ENCODE measurements at places on chromosomes 1 and 21.

- no peak for DNase-seq
These were observed 7.0 kb downstream of the CAPZB start for GRCh38 chr1:19478322-19478721.

GRCh38 chr1:227903614-227904501 is 43.9 kb downstream of the WNT9A start:
- no peak for DNase-seq

GRCh38 chr1:100320311-100321099 is 31.8 kb upstream of the CDC14A start:
- no peak for DNase-seq

DNA sequence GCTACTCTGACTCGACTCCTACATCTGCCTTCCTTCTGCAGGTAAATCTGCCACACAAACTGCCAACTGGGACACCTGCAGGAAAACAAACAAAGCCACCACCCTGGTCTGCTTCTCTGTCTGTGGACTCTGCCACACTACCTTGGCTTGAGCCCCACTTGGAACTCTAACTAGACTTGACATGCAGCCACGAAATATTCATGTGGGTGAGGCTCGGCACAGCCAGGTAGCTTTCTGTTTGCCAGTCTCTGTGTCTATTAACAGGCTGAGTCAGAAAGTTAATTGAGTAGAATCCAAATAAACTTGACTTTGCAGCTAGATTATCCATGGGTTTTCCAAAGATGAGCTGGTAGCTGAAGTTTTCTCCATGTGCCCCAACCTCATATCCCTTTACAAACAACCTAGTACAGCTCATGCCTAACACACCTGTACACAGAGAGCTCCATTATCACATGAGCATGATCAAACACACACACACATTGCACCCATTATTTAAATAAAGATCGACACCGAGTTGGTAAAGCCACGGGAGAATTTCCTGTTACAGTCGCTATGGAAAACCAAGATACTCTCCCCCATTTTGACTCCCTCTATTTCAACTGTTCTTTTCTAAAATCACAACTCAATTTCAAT is 808 bp downstream of the C1orf116 start:
- DNase-seq, result peak; percentile 62

- DNase-seq, result no peak
These were observed 36.2 kb upstream of the FHAD1 start for GRCh38 chr1:15210651-15211375.

DNA sequence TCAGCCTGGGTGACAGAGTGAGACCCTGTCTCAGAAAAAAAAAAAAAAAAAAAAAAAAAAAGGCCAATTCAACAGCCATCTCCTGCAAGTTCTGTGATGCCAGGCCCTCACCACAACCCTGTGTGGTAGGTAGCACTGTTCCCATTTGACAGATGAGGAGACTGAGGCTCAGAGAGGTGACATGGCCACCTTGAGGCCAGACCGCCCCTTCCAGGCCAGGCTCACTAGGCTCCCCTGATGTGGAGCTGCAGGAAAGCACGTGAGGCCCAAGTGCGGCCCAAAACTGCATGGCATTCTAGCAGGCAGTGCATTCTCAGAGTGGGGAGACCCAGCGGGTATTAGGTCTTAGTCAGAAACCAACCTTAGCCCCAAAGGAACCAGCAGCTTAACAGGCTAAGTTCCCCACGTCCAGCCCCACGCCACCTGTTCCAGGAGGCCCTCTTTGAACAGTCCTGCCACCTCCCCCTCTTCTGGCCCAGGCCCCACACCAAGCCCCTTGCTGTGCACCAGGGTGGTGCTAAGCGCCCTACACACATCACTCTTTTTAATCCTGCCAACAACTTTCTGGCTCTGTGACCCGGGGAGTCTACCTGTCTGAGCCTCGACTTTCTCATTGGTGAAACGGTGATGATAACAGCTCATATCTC is 11.7 kb upstream of the ECE1 start:
- DNase-seq, result no peak

DNA sequence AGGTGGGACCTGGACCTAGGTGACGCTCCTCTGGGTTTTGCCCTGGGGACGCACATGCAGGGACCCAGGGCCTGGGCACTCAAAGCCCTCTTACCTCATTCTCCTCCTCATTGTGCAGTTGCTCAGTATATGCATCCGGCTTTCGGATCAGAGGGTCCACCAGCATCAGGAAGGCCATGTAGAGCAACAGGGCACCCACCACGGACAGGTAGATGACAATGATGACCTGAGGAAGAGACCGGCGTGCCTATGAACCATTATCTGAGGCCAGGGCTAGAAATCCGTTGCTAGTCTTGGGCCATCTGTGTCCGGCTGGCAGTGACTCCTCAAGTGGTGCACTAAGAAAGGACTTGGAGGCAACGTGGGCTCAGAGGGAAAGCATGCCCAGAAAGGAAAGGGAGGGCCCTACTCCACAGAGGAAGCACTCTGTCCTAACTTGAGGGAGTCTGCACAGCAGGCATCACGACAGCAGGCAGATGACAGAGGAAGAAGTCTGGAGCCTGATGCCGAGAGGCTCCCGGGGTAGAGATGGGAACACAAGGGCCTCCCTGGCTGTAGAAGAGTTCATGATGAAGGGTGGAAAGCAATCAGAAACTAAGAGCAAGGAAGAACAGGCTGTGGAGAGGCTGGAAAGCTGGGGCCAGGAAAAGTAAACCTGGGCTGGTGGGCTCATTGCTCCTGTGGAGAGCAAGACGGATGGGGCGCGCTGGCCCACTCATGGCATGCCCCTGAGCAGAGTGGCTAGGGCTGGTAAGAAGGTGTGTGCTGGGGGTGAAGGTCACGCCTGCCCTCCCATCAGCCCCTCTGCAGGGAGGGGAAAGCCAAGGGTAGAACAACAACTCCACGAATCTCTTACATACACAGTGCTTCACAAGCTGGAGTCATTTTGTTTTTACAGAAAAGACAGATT is 10.3 kb downstream of the TMEM9 start:
- DNase-seq, result no peak

DNA sequence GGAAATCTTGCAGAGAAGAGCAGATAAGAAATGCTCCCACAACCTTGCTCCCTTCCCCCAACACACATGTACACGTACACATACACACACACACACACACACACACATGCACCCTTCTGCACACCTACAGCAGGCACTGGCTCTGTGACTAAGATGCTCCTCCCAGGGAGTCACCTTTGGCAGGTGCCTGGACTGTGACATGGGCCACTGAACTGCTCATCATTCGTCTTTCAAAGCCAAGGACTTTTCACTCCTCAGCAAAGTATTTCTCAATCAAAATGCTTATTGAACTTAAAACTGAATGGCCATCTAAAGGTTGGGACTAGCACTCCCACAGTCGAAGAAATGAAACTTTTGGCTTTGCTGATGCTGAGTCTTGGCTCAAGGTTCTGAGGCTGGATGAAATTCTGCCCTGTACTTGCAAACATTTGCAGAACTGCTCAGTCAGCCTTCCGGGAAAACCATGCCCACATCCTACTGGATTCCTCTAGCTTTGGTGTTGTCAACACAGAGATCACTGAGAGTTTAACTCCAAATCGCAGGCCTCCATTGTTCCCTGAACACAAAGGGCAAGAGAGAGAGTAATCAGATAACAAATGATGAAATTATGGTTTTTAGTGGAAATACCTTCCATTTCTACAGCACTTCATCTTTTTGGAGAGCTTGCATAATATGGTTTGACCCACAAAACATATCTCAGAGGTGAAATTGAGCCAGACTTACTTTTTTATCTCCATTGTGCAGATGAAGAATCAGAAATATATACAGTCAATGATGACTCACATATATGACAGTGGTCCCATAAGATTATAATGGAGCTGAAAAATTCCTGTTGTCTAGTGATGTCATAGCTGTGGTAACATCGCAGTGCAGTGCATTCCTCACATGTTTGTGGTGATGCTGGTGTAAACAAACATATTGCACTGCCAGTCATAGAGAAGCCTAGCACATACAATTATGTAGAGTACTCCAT is 72.4 kb upstream of the BCAR3 start:
- no peak for DNase-seq

DNA sequence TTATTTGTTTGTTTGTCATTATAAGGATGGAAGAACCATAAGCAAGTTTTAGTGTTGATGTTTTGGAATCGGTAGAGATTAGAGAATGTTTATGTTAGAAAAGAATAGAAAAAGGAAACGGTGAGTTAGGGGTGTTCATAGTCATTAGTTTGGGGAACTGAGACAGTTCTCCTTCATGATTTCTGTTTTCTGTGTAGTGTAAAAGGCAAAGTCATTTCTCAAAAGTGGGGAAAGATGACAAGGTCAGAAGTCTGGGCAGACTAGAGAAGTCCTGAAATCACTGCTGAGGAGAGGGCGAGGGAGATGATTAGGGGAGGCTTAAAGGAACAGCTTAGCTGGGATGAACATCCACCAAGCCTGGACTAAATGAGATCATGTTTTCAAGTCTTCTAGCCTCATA is 498.9 kb downstream of the TTLL7 start:
- DNase-seq, result no peak

- no peak for DNase-seq
These were observed 16.0 kb downstream of the PFKFB2 start for GRCh38 chr1:207069061-207069460.

DNA sequence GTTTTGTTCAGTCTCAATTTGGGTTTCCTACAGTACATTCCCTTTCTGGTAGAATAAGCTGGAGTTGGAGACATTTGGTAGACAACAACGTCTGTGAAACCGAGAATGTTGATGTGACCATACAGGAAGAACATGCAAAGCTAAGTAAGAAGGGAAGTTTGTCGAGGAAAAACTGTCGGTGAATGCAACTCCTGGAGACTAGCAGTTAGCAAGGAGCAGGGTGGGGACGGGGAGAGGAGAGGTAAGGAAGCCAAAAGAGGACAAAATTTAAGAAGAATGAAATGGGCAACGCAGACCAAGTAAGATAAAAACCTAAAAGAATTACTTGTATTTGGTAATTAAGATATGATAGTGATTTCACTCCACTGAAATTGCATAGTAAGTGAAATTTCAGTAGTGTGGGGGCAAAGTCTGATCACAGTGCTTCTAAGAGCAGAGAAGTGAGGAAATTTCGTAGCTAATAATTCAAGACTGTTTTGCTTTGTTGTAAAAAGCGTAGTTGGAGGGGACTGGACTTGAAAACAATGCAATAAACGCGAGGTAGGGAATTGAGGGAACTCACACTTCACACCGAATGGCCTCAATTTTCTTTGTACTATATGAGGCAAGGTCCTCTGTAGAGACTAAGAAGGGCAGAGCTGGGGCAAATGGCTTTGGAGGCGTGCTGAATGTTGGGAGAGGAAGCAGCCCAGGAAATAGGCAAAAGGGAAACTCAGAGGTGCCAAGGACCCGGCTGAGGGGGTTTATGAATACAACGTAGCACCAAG is 787 bp upstream of the GIPC2 start:
- no peak for DNase-seq

GRCh38 chr21:39332175-39332574 is 16.7 kb downstream of the HMGN1 start:
- no peak for DNase-seq

- no peak for DNase-seq
These were observed 782.4 kb upstream of the BRINP3 start for GRCh38 chr1:191260056-191260455.
